ENCODE measurements at places on chromosomes 11 and 22.

DNA sequence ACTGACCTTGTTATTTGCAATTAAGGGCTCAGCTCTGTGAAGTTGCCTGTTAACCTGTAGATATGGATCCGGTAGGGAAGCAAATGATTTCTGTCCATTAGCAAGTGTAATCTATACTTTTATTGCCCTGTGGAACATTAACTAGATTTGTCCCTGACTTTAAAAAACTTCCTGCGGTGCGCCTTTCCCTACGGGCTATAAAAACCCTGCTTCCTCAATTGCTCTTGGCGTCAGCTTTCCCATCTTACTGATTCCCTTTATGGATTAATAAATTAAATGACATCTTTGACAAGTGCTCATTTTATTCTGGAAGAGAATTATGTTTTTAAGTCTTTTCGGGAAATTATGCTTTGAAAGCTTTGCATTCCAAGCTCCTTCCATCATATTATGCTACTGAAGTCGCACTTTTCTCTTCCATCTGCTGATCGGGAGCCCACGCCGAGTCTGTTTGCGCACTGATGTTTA lies 18.3 kb upstream of the CLMP start:
- H3K36me3 ChIP-seq, result no peaks in the 10 kb centered on the region
- H3K27ac ChIP-seq, result no peak overlapping the region
- DNase-seq, result no peak
- no peaks in the 10 kb centered on the region for H3K4me1 ChIP-seq
- H3K4me3 ChIP-seq, result no peak overlapping the region

DNA sequence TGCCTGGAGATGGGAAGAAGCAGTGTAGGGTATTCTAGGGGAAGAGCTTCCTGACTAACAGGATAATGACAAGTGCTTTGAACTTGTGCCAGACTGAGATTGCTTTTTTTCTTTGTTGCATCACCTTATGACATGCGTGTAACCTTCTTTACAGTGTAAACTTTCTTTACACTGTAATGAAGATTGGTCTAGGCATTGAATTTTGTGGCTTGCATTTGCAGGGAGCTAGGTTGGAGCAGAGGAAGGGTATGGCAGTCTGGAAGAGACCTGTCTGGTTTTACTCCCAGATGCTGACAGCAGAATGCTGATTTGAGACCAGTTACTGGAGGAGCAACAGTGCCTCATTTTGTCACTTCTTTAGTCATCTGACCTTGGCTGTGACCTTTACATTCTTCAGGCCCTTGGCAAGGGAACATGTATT lies 5.6 kb downstream of the DDB2 start:
- peaks cover 4% of the 10 kb centered on the region for H3K36me3 ChIP-seq
- H3K27ac ChIP-seq, result peak overlapping the region; percentile 23
- no peak overlapping the region for H3K4me3 ChIP-seq

DNA sequence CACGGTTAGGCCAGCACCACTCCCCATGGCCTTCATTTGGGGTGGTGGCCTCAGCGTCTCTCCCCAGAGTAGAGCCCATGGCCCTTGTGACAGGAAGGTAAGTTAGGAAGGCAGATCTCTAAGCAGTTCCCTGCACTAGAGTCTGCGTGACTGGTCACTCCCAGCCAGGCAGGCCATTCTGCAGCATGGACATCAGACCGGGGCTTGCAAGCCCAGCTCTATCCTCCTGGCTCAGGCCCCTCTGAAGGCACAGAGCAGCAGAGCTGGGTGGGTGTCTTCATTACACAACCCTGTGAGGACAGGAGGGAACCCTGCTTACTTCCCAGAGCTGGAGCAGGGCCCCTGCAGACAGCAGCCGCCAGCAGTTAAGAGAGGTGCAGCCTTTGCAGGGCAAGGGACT lies 77.3 kb downstream of the PIWIL3 start:
- no peak overlapping the region for H3K4me3 ChIP-seq
- no peaks in the 10 kb centered on the region for H3K4me1 ChIP-seq
- DNase-seq, result no peak
- no peaks in the 10 kb centered on the region for H3K36me3 ChIP-seq
- no peaks in the 10 kb centered on the region for H3K27me3 ChIP-seq
- H3K27ac ChIP-seq, result no peak overlapping the region

GRCh38 chr11:10487002-10487647 lies 32.1 kb downstream of the AMPD3 start:
- peaks cover 88% of the 10 kb centered on the region for H3K36me3 ChIP-seq
- no peaks in the 10 kb centered on the region for H3K27me3 ChIP-seq
- no peak overlapping the region for H3K4me3 ChIP-seq
- DNase-seq, result no peak

GRCh38 chr11:14184028-14184940 lies 174.7 kb downstream of the RRAS2 start:
- no peaks in the 10 kb centered on the region for H3K27me3 ChIP-seq
- DNase-seq, result no peak
- H3K4me3 ChIP-seq, result no peak overlapping the region
- H3K27ac ChIP-seq, result no peak overlapping the region
- no peaks in the 10 kb centered on the region for H3K4me1 ChIP-seq
- H3K36me3 ChIP-seq, result no peaks in the 10 kb centered on the region

DNA sequence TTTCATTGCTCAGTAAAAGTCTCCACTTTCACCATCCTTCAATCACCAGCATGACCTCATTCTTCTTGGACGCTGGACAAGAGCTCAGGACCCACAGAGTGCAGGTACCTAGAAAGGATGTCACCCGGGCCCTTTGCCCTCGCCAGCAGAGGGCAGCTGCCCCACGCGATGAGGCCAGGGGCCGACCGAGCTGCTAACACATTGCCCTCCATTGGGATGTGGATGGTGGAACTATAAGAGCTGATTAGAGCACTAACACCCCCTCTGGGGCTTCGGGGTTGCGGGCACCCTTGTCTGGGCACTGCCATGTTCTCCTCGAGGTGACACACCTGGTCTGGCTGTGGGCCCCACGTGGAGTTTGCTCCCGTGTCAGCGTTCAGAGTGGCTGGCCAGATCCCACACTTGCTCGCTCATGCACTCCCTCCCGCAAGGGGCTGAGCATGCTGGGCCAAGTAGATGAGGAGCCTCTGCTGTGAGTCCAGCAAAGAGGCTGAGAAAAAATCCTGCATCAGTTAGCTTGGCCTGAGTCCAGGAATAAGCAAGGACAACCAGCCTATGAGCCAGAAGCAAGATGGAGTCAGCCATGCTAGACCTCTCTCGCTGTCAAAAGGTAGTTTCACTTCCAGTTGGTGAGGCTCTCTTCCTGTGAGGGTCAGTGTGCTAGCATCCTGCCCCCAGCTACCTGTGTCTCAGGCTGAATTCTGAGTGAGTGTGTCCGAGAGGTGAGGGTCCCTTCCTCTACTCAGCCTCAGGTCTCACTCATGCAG lies 9.8 kb downstream of the KRTAP5-6 start:
- no peaks in the 10 kb centered on the region for H3K4me1 ChIP-seq
- H3K27me3 ChIP-seq, result no peaks in the 10 kb centered on the region
- no peak for DNase-seq
- H3K27ac ChIP-seq, result no peak overlapping the region
- H3K4me3 ChIP-seq, result no peak overlapping the region
- H3K36me3 ChIP-seq, result no peaks in the 10 kb centered on the region

DNA sequence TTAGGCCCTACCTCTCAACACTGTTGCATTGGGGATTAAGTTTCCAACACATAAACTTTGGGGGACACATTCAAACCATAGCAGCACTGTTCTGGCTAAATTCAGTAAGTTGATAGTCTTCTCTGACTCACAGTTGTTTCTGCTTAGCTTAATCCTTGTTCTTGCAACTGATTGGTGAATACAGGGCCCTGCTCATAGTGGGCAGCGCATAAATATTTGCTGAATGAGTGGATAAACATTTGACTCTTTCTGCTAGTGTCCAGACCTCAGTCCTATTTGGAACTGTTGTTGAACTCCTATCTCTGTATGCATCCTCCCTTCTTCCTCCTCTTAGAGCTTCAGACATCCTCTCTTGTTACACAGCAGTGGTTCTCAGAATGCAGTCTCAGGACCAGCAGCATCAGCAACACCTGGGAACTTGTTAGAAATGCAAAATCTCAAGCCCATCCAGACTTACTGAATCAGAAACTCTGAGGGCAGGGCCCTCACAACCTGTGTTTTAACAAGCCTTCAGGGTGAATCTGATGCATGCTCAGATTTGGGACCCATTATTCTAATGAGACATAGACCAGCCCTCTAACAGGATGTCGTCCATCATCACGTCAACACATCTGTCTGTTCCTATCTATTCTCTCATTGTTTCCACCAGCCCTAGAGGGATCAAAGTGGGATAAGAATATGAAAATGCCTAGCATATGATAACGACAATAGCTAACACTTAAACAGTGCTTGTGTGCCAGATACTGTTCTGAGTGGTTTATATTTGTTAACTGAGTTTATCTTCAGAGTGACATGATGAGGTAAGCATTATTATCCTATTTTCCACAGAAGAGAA lies 22.3 kb downstream of the SPON1 start:
- H3K36me3 ChIP-seq, result no peaks in the 10 kb centered on the region
- no peak overlapping the region for H3K27ac ChIP-seq
- no peak overlapping the region for H3K4me3 ChIP-seq
- DNase-seq, result no peak
- H3K27me3 ChIP-seq, result no peaks in the 10 kb centered on the region

DNA sequence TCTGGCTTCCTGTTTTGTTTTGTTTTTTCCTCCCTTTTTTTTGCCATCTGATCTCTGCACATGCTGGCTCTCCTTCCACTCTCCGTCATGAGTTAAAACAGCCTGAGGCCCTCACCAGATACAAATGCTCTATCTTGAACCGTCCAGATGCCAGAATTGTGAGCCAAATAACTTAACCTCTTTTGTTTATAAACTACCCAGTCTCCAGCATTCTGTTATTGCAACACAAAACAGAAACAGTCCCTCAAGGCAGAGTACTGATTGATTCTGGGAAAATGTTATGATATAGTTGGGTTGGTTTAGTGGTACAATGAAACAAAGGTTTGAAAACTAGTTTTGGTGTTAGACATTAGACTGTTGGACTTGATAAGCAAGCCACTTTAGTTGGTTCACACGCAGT lies 1390.0 kb upstream of the RAG2 start:
- no peaks in the 10 kb centered on the region for H3K4me1 ChIP-seq
- DNase-seq, result no peak
- no peaks in the 10 kb centered on the region for H3K27me3 ChIP-seq
- no peaks in the 10 kb centered on the region for H3K36me3 ChIP-seq

DNA sequence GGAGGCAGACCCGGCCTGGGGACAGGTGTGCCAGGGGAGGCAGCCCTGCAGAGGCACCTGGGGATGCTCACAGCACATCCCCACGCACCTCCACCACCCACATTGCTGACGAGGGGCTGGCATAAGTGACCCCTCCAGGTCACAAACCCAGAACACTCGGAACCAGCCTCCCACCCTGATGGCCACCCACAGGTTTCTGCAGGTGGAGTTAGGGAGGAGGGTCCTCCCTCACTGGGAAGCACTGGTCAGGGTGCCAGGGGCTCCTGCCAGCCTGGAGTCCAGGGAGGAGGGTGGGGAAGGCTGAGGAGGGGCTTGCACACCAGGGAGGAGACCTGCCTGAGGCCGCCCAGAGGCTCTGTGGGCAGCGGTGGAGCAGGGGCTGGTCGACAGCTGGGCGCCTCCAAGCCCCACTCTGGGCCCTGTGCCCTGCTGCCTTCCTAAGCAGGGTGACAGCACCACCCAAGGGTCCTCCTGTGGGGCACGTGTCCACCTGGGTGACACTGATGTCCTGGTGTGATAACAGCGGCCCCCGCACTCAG lies 51.0 kb upstream of the CARS1 start:
- peaks cover 2% of the 10 kb centered on the region for H3K36me3 ChIP-seq
- H3K4me1 ChIP-seq, result peaks cover 15% of the 10 kb centered on the region
- no peak overlapping the region for H3K4me3 ChIP-seq
- no peaks in the 10 kb centered on the region for H3K27me3 ChIP-seq
- no peak for DNase-seq

GRCh38 chr11:26851696-26852095 lies 129.8 kb upstream of the SLC5A12 start:
- H3K4me3 ChIP-seq, result no peak overlapping the region
- no peak overlapping the region for H3K27ac ChIP-seq
- no peak for DNase-seq
- no peaks in the 10 kb centered on the region for H3K4me1 ChIP-seq
- H3K36me3 ChIP-seq, result no peaks in the 10 kb centered on the region
- H3K27me3 ChIP-seq, result no peaks in the 10 kb centered on the region

- H3K27ac ChIP-seq, result no peak overlapping the region
- no peak for DNase-seq
- H3K4me1 ChIP-seq, result no peaks in the 10 kb centered on the region
- H3K4me3 ChIP-seq, result no peak overlapping the region
- no peaks in the 10 kb centered on the region for H3K27me3 ChIP-seq
Measured at GRCh38 chr11:86255896-86256295, 11.3 kb downstream of the EED start.

GRCh38 chr22:28780296-28780695 lies 7.8 kb downstream of the CCDC117 start:
- H3K4me3 ChIP-seq, result no peak overlapping the region
- no peak overlapping the region for H3K27ac ChIP-seq
- H3K27me3 ChIP-seq, result no peaks in the 10 kb centered on the region
- DNase-seq, result no peak
- peaks cover 17% of the 10 kb centered on the region for H3K4me1 ChIP-seq

DNA sequence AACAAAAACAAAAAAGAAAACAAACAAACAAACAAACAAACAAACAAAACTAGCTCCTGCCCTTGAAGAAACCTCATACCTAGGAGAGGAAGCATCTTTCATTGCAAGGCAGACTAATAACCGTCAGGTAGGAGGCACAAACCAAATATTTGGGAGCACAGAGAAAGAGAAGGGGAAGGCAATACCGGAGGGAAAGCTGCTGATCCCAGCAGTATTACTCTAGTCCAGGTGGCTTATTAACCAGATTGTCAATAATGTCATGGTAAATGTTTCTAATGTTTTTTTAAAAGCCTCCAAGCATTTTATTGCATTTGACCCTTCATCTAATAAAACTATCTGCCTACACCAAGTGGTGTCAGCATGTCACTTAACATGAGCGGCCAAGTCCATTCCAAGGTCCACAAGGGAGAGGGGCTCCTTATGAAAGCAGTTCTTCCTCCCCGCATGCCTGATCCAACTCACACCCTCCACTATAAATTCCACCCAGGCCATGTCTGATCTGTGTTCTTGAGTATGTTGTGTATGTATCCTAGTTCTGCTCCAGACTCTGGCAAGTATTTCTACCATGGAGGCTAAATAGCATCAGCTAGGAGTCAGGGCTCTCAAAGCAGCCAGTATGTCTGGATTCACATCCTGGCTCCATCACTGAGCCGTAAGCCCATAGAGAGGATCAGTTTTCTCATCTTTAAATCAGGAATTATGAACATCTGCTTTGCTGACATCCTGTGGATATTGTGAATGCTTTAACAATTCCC lies 208.1 kb upstream of the TENM4 start:
- no peaks in the 10 kb centered on the region for H3K4me1 ChIP-seq
- H3K36me3 ChIP-seq, result no peaks in the 10 kb centered on the region
- H3K27me3 ChIP-seq, result no peaks in the 10 kb centered on the region
